Cerebellar nuclear complex (tissue), 1 donor: ENCODE measurements at places on chromosomes 1 and 21.

GRCh38 chr21:28856588-28857250, 136.0 kb downstream of the LTN1 start:
- DNase-seq, result no peak

DNA sequence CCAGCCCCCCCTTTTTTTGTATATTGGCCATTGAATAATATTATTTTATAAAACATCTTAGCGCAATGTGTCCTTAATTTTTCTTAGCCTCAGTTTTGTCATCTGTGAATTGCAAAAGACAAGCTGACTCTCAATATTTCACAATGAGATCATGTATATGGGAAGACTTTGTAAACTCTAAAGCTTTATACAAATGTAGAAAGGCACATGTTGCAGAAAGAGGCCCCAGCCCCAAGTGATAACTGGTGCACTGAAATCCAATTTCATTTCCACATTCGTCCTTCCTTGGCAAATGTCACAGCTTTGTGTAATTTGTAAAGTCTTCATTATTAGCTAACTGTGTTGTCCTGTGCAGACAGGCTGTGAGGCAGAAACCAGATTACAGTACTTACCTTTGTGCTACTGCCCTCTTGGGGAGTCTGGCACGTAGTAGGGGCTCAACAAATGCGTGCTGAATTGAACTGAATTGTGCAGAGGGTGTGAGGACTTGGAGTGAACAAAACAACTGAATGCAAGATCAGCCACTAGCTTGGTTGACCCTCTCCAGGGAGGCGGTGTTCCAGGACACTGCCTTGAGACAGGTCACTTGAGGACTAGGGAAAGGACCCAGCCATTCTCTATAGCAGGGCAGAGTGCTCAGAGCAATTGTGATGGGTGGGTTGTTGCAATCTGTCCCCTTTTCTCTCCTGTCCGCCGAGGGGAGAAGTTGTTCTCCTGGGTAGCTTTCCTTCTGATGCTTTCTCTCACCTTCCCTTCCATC, 74.6 kb downstream of the LMO4 start:
- no peak for DNase-seq

- no peak for DNase-seq
Measured at GRCh38 chr1:238232084-238232710, 341.5 kb upstream of the ZP4 start.

DNA sequence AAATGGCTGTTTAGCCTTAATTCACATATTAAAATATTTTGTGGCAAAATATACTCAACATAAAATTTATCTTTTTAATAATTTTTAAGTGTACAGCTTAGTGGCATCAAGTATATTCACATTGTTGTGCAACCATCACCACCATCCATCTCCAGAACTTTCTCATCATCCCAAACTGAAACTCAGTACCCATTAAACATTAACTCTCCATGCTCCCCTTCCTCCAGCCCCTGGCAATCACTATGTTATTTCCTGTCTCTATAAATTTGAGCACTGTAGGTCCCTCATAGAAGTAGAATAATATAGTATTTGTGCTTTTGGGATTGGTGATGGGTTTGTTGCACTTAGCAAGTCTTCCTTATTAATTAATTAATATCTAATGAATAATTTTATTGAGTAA, 29.4 kb downstream of the CCN1 start:
- DNase-seq, result no peak

DNA sequence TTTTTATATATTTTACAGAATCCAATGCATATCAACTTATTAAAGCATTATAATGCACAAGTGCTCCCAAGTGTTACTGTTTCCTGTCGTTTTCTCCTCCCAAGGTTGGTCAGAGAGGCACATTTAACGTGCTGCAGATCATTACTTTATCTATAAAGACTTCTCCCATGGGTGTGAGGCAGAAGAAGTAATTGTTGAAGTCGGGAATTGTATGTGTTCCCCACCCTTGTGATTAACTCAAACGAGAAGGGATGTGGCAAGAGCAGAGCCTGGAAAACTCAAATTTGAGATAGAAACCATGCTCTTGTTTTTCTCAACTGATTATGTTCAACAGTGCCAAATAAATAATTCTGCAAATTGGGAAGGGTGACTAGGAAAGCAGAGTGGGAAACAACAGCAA, 412.5 kb upstream of the ADAMTS5 start:
- DNase-seq, result no peak

GRCh38 chr1:2134621-2135307, 59.8 kb downstream of the FAAP20 start:
- no peak for DNase-seq

GRCh38 chr1:65881067-65881594, 88.4 kb downstream of the PDE4B start:
- DNase-seq, result no peak

DNA sequence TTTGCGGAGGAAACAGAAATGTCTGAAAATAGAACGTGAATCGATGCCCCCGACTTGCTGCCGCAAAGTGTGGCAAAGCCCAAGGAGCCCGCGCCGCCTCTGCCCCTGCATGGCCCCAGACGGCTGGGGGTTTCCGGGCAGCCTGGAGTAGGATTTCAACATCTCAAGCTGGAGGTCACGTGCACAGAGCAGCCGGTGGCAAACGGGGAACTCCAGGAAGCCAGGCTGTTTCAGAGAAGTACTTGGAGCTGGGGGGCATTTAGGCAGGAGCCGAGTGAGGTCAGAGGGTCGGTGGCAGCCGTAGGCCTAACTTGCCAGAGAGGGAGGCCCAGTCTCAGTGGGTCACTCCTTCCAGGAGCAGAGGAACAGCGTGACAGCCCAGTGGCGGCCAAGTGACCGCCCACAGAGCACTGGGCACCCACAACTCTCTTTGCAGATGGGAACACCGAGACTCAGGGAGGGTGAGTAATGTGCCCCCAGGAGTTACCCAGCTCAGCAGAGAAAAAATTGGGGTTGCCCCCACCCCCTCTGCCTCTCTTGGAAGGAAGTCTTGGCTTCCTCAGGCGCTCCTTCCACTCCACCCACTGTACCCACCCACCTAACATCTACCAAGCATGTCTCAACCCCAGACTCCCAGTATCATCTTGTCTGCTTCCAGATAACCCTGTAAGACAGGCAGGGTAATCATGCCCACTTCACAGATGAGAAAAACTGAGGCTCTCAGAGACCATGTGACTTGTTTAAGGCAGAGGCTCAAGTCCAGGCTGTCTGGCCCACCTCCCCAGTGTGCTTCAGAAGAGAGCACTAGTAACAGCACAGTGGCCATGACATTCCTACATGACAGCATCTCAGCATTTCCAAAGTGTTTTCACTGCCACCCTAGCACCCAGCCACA, 179.4 kb downstream of the HIVEP3 start:
- DNase-seq, result no peak
